ENCODE measurements at places on chromosomes 5 and 9.

DNA sequence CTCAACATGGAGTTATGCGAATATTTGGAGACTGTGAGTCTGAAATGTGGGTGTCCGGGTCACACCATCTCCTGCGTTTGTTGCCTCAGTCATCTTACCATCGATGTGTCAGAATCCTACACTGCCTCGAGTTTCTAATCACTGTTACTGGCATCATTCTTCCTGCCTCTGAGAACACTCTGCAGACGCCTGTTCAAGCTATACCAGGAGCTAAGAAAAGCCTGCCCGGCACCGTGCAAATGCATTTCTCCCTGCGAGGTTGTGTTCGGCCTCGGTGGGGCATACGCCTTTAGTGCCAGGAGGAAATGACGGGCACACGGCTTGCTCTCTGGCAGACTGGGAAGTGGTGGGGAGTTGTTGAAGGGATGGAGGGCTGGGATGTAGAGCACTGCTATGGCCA is 31.2 kb upstream of the SLC25A51 start:
- DNase-seq = no peak

DNA sequence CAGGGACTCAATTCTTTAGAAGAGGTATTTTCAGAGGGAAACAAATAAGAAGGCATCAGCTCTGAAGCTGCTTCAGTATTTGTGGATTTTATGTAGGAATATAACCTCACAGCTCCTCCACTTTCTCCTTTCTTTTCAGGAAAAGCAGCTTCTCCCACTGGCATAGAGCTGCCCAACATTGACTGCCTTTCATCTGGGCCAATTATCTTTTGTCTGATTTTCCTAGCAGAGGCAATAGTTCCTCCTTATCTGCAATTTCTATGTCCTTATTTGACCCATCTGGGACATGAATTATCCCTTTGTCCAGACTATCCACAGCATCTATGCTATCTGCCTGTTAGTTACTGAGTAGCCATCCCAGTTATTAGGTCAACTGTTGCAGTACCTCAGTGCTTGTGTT is 1671.2 kb upstream of the ACO1 start:
- no peak for DNase-seq

DNA sequence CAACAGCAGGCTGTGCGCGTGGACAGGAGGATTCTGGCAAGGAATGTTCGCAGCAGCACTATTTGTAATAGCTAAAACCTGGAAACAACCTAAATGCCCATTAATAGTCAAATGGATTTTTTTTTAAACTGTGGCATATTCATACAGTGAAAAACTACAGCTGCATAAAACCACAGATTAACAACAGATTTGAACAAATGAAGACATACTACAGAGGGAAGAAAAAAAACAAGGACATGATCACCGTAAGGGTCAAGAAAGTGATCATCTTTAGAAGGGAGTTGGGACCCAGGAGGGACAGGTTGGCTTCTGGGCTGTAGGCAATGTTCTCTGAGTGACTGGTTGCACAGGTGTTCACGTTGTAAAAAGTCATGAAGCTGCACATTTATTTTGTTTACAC is 1.2 kb upstream of the TMOD1 start:
- no peak for DNase-seq

GRCh38 chr5:56561-57290 is 35.2 kb upstream of the PLEKHG4B start:
- DNase-seq = no peak

GRCh38 chr5:130488252-130488651 is 584.0 kb downstream of the CHSY3 start:
- no peak for DNase-seq

GRCh38 chr9:12785260-12785770 is 10.5 kb downstream of the LURAP1L start:
- DNase-seq = no peak

GRCh38 chr9:28563291-28563934 is 990.1 kb upstream of the C9orf72 start:
- DNase-seq = no peak

- DNase-seq = no peak
These were observed 440.0 kb downstream of the SEMA5A start for GRCh38 chr5:9105851-9106250.

DNA sequence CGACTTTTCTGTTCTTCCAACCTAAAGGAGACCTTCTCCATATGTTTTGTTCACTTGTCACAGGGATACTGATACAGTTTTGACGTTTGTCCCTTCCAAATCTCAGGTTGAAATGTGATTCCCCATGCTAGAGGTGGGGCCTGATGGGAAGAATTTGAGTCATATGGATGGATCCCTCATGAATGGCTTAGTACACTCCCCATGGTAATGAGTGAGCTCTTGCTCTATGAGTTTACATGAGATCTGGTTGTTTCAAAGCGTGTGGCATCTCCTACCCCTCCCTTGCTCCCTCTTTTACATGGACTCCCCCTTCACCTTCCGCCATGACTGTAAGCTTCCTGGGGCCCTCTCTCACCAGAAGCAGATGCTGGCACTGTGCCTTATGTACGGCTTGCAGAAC is 6.9 kb downstream of the PIP5K1B start:
- no peak for DNase-seq

- DNase-seq = no peak
These were observed 32.1 kb upstream of the MSANTD3 start for GRCh38 chr9:100394816-100395215.

DNA sequence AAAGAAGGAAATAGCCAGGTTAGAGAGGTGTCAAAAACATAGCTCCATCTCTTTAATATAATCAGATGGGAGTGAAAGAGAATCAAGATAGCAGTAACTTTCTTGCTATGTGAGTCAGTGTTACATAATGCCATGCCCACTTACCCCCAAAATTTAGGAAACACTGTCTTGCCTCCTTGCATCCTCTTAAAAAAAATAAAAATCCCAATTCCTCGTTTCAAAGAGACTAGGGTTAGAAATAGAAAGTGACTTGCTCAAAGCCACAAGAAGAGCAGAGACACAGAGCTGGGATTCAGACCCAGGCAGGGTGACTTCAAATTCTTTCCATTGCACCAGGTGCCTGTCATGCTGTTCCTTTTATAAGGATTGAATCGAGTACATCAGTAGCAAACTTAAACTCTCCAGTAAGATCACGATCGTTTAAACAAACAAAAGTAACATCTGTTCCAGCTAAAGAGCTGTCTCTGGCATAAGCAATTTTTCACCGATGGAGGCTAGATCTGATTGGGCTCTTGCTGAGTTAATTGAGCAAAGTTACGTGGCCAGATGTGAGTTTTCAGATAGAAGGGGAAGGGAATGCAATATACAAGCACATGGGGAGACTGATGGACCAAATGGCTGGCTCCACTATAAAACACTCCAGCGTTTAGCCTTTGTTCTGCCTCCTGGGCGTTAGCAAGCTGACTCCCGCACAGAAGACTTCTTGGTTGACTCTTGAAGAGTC is 176.9 kb downstream of the PALM2AKAP2 start:
- DNase-seq = no peak

DNA sequence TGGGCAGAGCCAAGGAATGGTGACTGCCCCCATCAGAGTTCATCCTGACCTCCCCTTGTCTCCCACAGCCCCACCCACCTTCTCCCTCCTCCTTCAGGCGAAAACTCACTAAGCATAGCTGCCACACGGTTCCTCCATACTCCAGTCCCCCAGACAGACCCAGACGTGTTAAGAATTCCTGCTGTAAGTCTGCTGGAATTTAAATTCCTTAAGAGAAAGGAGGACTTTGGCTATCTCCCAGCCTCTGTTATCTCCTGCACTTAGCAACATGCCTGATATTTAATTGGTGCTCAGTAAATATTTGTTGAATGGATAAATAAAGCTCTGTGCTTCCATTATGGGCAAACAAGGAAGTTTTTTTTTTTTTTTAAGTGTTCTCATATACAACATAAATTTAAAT is 213.7 kb downstream of the RFK start:
- no peak for DNase-seq

GRCh38 chr9:18865542-18865941 is 167.5 kb downstream of the SAXO1 start:
- DNase-seq = no peak

DNA sequence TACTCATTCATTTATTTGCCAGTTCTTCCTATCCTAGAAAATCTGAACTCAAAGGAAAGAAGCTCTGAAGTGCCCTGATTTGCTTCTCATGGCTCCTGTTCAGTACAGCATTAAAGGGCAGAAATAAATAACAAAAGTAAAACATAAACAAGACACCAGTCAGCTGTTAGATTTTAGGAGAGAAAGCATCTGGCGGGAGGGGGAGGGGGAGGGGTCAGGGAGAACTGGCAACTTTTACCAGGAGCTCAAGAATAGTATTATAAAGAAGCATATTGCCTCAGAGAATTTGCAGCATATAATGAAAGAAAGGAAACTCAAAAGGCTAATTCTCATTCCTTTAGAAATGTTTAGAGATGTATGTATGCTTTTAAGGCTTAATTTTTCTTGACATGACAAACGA is 68.1 kb downstream of the SEMA6A start:
- no peak for DNase-seq

- DNase-seq = no peak
These were observed 113.4 kb downstream of the MRPL36 start for GRCh38 chr5:1686016-1686802.

DNA sequence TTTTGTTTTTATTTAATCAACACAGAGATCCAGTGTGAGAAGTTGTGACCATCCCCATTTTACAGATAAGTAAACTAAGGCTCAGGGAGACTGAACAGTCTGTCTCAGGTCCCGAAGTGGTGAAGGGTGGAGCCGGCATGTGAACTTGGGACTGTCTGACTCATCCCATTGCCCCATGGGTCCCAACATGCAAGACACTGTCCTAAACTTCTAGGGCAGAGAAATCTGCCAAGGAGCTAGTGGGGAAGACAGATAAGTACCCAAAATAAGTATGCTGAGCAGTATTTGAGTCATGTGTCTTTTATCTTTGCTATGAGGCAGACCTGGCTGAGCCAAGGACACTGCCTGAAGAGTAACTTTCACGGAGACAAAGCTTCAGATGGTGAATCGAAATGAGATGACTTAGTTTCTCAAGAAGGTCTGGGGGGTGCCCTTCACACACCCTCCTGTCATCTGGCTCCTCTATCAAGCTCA is 64.3 kb upstream of the SLC25A51 start:
- DNase-seq = no peak

GRCh38 chr5:5181650-5182324 is 41.7 kb downstream of the ADAMTS16 start:
- no peak for DNase-seq

DNA sequence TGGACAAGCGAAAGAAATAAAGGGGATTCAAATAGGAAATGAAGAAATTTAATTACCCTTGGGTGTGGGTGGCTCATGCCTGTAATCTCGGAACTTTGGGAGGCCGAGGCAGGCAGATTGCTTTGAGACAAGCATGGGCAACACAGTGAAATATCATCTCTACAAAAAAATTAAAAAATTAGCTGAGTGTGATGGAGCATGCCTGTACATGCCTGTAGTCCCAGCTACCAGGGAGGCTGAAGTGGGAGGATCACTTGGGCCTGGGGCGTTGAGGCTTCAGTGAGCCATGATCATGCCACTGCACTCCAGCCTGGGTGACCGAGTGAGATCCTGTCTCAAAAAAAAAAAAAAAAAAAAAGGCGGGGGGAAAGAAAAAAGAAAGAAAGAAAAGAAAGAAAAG is 4.0 kb upstream of the RCL1 start:
- no peak for DNase-seq

DNA sequence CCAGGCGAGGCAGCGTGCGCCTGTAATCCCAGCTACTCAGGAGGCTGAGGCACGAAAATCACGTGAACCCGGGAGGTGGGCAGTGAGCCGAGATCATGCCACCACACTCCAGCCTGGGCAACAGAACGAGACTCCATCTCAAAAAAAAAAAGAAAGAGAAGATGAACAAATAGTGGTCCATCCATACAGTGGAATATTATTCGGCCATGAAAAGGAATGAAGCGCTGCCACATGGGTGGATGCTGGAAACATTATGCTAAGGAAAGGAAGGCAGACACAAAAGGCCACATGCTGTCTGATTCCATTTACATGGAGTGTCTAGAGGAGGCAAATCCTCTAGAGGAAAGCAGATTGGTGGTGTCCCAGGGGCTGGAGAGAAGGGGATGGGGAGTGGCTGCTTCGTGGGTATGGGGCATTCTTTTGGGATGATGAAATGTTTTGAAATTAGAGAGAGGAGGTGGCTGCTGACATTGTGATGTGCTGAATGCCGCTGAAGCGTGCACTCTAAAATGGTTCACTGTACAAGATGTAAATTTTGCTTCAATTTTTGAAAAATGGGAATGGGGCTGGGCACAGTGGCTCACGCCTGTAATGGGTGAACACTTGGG is 17.0 kb downstream of the PLPP7 start:
- DNase-seq = no peak

- no peak for DNase-seq
These were observed at the start of gene PCDHA12 for GRCh38 chr5:140875085-140876065. Gene PCDHA12 (plus strand): TSS chr5:140875308. CDS start chr5:140875473, 165 bp downstream.

DNA sequence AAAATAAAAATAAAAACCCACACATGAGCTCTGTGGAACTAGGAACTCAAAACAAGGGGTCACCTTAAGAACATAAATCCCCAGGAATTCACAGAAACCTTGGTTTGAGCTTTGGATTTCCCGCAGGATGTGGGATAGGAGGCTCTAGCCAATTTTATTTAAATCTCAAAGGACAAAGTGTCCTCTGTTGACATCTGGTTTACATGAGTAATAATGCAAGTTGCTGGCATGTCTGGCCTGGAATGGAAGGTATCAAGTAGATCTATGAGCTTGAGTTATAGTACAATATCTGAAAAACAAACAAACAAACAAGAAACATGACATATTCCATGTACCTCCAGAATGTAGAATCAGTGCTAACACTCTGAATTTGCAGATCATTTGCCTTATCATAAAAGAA is 94.2 kb upstream of the SLIT3 start:
- no peak for DNase-seq

DNA sequence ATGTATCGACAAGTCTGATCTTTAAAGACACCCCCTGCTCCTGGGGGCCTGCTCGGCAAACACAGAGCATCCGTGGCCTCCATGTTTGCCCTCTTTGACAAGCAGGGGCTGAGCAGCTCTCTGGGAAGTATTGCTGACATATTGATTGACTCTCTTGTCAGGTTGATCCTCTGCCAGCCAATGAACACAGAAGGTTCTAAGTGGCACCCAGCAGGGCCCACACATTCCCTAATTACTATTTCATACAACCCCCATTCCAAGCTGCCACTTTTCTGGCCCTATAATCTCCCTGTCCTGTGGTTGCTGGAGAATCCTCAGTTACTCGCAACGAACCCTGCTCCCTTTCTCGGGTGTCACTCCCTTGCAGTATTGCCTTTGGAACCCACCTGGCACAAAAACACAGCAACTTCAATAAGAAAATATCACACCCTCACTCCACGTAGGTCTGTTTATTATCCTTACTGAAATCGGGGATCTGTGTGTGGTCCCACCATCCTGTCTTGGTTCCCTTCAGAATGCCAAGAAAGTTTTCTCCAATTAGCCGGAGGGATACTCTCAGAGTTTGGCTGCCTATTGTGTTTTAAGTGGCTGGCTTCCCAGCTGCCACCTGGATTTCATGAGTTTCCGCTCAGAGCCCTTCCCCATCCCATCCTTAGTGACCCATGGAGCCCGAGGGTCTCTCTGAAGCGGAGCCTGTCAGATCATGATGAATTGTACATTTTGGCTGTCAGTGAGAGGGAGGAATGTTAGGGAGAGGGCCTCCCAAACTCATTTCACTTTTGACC is 249.0 kb upstream of the WWC1 start:
- no peak for DNase-seq
